HS-27A (cell line): ENCODE measurements at places on chromosomes 5 and 9.
A peak's percentile ranks its signal among the peaks of the same experiment; 100 is the strongest.

DNA sequence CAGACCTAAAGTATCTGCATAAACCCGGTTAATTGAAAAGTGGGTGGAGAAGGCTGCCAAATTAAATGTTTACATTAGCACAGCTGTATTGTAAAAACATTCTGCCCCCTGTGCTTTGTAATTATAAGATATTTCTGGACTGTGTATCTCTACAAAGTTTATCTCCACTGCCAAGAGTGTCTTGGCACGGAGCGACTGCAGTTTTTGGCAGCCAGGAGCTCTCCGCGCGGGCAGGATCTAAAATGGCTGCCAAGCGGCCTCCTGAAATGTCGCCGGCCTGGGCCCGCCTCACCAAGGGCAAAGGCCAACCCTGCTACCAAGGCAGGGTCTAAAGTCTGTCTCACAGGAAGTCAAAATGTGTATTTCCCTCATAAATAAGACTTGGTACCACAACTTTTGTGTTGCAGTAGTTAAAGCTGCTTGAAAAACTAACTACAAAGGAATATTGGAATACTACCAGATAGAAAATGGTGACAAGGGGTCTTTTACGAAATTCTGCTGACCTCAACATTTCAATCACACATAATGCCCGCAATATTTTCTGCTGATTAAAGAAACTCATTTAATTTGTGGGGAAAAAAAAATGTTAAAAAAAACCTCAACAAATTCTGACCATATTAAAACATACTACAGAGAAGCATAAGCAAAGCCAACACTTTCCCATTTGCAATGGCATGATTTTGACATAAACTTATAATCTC, 110.4 kb downstream of the NFIB start:
- DNase-seq, result no peak

DNA sequence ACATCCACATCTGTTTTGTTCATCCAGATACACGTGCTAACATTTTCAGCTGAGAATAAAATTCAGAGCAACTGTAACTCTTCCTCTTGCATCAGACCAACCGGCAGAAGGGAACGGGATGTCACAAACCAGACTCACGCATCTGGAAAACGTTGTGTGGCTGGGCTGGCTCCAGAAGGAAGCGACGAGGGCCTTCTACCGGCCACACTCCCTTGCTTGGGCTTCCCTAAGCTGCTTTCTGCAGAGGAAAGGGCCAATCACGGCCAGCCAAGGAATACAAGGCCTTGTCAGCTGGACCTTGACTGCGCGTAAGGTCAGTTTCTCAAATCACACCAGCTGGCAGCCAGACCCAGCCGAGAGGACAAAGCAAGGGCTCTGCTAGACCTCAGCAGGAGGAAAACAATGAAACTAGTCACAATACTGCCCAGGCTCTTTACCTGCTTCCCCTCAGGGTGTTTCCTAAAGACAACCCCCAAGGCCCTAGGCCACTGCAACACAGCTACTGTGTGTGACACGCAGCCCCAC, 106.1 kb downstream of the THBS4 start:
- DNase-seq, result no peak

- DNase-seq, result no peak
Observed at GRCh38 chr5:179610109-179610902, 13.2 kb downstream of the HNRNPH1 start.

GRCh38 chr9:90783964-90784363, 17.7 kb upstream of the SYK start:
- DNase-seq, result no peak

GRCh38 chr5:145499483-145499882, 335.7 kb downstream of the PRELID2 start:
- DNase-seq, result no peak

- DNase-seq, result no peak
Observed at GRCh38 chr5:173984218-173984617, 4.8 kb upstream of the C5orf47 start.

DNA sequence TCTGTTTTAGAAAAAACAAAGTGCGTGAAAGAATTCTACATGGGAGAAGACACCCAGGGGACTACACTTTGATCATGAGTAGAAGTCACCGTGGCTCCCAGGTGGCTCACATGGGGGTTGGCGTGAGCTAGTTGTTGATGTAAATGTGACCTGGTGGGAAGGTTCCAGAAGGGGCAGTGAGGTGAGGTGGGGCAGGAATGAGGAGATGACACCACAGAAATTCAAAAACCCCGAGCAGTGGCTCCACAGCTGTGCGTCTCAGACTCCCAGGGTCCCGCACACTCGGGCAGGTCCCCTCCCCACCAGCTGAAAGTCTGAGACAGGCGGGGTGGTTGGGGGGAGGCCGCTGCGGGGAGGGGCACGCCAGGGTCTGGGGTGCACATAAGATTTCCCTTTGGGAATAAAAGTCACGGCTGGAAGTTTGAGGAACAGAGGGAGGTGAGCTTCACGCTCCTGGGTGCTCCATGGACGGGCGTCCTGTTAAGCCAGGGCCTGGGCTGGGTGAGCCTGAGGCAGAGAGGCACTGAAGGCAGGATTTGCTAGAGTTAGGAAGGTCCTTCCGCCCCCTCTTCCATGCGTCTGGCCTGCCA, 29.9 kb downstream of the GLT6D1 start:
- no peak for DNase-seq

- peak; percentile 27 for DNase-seq
Observed at GRCh38 chr5:36079200-36079781, 12.6 kb upstream of the UGT3A2 start.

GRCh38 chr5:181120306-181120705, 10.7 kb downstream of the OR2V1 start:
- DNase-seq, result no peak

DNA sequence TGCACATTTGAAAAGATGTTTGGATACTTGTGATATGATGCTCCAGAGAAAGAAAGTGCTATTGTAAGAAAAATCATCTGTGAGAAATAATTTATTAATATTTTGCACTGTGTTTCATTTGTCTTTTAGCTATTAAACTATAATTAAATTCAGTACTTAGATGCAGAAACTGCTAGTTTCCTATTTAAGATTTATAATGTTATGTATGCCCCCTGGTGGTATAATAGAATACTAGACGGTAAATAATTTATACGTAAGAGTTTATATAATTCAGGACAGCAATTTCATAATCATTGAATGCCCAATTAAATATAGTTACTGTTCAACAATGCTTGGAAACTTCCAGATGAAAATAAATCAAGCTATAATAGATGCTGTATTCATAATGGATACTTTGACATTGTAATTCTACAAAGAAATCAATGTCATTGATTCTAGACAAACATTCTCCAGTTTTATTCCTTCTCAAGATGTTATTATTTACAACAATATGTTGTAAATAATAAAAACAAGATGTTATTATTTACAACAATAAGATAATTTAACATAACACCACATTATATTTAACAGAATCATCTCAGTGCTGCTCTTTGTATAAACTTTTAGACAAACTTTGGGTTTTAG, 101.0 kb downstream of the TMEM232 start:
- no peak for DNase-seq

- no peak for DNase-seq
Observed at GRCh38 chr5:120240706-120241105, 223.4 kb upstream of the PRR16 start.

- no peak for DNase-seq
Observed at GRCh38 chr5:43190755-43191603, 1.0 kb upstream of the NIM1K start.

GRCh38 chr5:164012371-164012770, 507.0 kb downstream of the MAT2B start:
- DNase-seq, result no peak

DNA sequence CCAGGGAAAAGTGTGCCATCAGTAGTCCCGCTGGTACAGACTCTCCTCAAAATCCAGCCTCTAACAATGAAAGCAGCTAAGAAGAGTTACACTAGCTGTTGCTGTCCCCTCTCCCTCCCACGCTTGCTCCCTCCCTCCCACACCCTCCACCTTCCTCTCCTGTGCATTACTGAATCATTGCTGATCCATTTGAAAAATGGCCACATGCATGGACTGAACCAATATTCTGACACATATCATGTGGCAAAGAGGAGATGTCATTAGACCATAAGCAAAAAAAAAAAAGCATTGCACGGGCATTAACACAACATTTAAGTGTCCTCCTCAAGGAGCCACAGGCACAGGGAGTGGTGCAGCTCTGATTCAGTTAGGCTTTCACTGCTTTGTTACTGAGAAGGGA, 37.9 kb downstream of the LHFPL2 start:
- no peak for DNase-seq

GRCh38 chr5:173963867-173964441, 25.0 kb upstream of the C5orf47 start:
- DNase-seq, result no peak

GRCh38 chr5:72005671-72006070, 101.6 kb upstream of the MAP1B start:
- no peak for DNase-seq

GRCh38 chr5:68170826-68171558, 44.6 kb upstream of the PIK3R1 start:
- no peak for DNase-seq

- no peak for DNase-seq
Observed at GRCh38 chr5:151926188-151926587, 1.5 kb upstream of the GLRA1 start.

GRCh38 chr9:27715651-27716050, 142.4 kb upstream of the C9orf72 start:
- DNase-seq, result no peak

GRCh38 chr5:84273517-84273883, 111.2 kb downstream of the EDIL3 start:
- DNase-seq, result no peak

GRCh38 chr9:81579381-81579780, 110.0 kb downstream of the TLE1 start:
- no peak for DNase-seq
